ENCODE measurements at places on chromosomes 6 and 20.

DNA sequence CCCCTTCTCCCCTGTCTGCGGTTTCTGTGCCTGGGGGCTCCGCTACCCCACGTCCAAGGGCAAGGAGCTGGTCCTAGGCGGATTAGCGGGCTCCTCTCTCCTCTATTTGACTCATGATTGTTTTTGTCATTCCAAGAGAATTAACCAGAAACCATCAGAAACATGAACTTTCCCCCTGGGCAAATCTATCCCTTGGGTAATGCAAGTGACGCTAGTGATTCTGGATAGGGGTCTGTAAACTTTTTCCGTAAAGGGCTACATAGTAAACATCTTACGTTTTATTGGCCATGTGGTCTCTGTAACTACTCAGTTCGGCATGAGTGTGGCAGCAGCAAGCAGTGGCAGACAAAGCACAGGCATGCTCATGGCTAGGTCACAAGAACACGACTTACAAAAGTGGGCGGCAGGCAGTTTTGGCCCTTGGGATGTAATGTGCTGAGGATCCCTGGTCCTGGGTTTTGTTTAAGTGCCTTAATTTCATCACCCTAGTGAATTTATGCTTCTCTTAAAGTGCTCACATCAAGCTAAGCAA is 654 bp downstream of the CST11 start:
- DNase-seq = peak; percentile 48

DNA sequence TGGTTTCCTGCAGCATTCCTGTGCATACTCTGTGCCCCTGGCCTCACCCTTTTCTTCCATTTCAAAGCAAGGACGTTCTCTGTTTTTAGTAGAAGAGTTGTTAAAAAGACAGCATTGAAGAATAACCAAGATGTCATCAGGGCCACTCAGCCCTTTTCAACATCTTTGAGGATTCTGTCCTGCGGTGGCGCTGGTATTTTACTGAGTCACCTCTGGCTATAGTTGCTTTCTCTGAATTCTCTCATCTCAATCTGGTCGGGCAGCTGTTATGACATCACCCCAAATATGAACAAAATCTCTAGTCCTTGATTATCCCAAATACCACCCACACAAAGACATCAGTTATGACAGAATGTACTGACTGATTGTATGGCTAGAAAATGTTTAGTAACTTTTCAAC is 204.2 kb downstream of the GRIK2 start:
- peak; percentile 80 for DNase-seq

GRCh38 chr20:31860390-31861134 is 9.8 kb downstream of the DUSP15 start:
- DNase-seq = peak; percentile 51

- DNase-seq = no peak
These were observed 14.6 kb downstream of the EEF1A1 start for GRCh38 chr6:73506246-73506645.

DNA sequence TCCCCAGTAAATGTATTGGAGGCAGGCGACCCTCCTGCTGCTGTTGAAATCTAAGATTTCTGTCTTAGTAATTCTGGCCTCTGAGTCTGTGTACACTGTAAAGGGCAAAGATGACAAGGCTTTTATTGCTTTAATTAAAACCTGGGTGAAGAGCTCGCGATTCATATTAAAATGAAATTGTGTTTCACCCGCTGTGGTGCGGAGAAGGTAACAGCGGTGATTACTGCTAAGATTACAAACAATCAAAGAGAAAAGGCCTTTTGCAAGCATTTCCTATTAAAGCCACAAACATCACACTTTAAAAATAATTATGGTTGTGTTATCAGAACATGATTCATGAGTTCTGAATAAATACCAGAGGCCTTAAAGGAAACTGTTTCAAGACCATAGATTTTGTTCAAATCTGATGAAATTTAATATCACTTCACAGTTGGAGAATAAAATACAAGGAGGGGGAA is 69.3 kb downstream of the TOX2 start:
- no peak for DNase-seq

DNA sequence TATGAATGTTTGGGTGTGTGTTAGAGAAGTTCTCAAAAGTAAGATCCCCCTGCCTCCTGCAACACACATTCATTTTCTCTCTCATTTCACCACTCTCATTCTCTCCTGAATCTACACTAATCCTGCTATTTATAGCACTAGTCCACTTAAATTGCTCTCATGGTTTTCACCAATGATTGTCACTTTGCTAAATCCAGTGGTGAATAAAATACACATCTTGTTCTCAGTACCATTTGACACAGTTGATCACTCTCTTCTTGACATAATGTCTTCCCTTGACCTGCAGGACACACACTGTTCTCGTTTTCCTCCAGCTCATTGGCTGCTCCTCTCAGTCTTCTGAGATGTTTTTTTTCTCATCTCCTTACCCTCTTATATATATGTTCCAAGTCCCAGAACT is 32.1 kb downstream of the TENT5A start:
- DNase-seq = no peak

- peak; percentile 43 for DNase-seq
These were observed 363.5 kb downstream of the SYNE1 start for GRCh38 chr6:152273638-152274037.

DNA sequence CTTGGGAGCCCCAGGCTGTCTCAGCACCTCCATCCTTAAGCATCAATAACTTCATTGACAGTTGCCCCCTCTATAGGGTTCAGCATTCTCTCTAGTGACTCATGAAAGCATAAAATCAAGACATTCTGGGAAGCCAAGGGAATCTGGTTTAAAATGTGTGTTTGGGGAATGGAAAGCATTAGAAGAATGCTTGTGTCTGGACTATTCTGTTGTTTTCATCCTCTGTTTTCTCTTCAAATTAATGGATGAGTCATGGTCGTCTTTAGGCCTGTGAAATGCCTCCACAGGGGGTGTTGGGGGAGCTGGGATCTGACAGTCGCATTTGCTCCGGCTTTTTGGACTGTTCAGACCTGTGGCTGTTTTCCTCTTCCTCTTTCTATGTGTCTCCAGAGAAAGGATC is 279.7 kb downstream of the CDC5L start:
- peak; percentile 98 for DNase-seq

GRCh38 chr6:119350202-119350951 is 816 bp upstream of the MAN1A1 start:
- DNase-seq = peak; percentile 33

- no peak for DNase-seq
These were observed 99.6 kb downstream of the SSR1 start for GRCh38 chr6:7213416-7213815.

DNA sequence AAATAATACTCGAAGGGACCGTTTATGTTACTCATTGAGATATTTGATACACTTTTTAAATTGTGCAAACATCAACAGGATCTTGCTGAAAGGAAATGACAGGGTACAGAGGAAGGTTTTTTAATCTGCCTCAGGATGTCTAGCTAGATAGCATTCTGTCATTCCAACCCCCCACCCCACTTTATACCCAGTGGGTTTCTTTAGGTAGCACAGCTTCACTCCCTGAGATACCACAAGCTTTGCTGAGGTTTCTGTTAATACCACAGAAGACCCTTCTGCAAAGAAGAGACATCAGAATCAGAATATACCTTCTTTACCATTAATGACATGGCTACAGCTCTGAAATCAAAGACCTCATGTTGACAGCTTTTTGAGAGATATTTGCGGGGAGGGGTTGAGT is 1.3 kb downstream of the PHACTR2 start:
- DNase-seq = no peak

DNA sequence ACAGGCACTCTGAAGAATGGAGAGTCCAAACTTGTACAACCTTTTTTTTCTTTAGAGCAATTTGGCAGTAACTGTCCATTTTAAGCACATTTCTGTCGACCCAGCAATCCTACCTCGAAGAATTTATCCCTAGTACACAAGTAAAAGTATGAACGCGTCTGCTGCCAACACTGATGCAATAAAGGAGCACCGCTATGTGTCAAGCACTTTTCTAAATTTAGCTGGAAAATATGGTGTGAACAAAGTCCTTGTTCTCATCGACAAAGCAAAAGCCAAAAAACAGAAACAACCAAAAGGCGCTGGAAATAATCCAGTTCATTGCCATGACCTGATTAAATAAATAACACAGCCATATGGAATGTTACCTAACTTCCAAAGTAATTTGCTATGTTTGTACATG is 1.1 kb downstream of the DPM1 start:
- DNase-seq = peak; percentile 32

- no peak for DNase-seq
These were observed 100.0 kb downstream of the CD24 start for GRCh38 chr6:106874481-106874880.

DNA sequence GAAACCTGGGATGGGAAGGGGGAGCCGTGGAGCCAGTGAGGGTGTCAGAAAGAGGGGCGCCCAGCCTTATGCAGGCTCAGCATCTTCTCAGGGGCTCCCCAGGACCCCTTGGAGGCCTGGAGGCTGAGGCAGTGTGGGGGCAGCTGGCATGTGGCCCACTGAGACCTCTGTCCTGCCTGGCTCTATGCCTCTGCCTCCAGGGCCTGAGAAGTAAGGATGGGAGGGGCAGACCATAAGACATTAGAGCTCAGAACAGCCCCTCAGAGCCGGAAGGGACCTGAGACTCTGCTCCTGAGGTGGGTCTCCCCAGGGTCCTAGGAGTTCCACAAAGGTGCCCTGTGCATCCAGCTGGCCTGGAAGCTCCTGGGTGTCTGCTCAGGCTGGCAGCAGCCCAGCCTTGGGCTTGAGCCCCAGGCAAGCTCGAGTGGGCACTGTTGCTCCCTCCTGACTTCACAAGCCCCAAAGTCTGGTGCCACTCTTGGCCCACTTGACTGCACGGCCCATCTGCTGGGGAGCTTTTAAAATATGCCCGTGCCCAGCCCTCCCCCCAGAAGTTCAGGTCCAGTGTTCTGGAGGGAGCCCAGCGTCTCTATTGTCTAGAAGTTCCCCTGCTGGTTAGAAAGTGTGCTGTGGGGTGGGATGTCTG is 126.8 kb downstream of the GRM4 start:
- no peak for DNase-seq

GRCh38 chr20:46108435-46108841 is 9.7 kb upstream of the CD40 start:
- DNase-seq = no peak

DNA sequence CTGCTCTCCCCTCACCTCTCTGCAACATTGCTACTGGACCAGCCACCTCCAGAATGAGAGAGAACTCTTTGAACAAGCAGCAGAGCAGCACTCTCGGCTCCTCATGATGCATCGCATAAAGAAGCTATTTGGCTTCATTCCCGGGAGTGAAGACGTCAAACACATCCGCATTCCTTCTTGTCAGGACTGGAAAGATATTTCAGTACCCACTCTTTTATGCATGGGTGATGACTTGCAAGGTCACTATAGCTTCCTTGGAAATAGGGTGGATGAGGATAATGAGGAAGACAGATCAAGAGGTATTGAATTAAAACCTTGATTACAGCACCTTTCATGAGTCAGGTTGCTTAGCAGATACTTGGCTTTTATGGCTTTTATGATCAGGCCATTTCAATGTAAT is 4.3 kb downstream of the CALHM4 start:
- DNase-seq = peak; percentile 98

DNA sequence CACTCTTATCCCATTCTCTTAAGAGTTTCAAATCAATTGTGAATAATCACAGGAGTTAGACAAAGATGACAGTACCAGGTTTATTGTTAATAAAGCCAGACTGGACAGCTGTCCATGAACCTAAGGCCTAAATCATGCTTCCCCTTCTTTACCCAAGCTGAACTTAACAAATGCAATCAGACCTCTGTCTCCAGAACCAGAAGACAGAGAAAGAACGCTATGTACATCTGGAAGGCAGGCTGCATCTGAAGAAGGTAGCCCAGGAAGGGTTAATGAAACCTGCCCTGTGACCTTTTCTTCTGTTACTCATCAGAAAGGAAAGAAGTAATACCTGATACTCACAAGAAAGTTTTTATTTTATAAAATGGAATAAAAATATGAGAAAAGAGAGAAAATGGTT is 118.6 kb downstream of the EYA4 start:
- DNase-seq = no peak

GRCh38 chr20:9977629-9978028 is 57.2 kb upstream of the ANKEF1 start:
- DNase-seq = no peak

GRCh38 chr6:144681334-144681733 is 396.2 kb downstream of the UTRN start:
- DNase-seq = peak; percentile 35

GRCh38 chr6:7261032-7261841 is 51.8 kb downstream of the SSR1 start:
- peak; percentile 88 for DNase-seq

GRCh38 chr6:31135710-31136109 is 3.2 kb downstream of the PSORS1C2 start:
- DNase-seq = no peak

GRCh38 chr6:111562246-111562645 is 43.4 kb downstream of the TRAF3IP2 start:
- no peak for DNase-seq

DNA sequence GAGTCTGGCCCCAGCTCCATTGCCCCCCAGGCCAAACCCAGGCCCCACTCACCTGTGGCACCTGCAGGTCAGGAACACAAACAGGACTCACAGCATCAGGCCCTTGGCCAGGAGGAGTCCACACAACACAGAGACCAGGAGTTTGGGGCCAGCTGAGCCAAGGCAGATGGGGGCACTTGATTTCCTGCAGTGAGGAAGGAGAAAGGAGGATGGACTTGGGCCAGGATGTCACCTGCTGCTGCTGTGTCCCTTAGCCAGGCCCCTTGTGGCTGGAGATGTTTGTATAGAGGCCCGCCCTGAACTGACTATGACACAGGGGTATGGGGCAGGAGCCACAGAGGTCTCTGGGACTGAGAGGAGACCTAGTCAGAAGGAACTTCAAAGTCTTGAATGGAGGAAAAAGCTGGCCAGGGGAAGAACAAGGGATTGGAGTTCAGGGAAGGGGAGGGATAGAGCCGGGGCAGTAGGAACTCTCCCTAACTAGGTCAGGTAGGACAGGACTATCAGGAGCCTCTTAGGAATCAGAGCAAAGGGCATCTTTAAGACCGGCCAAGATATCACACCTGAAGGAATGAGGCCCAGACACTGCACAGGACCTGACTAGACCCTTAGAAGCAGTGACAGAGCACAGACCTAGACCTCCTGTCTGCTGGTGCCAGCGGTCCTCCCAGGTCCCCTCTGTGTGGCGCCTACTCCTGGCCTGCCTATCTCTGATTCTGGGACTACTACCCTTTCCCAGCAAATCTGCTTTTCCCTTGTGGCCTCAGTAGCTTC is 8.8 kb upstream of the TREML2 start:
- no peak for DNase-seq

DNA sequence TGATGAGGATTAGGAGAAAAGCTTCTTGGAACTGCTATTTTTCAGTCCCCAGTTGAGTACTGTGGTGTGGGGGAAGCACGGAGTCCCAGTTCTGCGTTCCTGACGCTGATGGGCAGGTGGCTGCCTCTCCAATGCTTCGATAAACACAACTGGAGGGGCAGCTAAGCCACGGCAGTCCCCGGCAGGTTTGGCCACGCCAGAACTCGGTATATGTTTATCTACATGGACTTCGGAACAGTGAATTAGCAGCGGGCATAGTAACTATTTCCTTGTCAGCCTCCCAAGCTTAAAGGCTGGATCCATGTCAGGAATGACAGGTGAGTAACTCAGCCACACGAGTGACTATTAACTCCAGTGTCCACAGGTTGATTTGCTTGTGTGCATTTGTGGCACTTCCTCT is 354.4 kb downstream of the ZFAND3 start:
- DNase-seq = no peak
